ENCODE measurements at places on chromosomes 1 and 21. TPM values are rescaled to one million over a fixed set of nuclear protein-coding genes. Genes with fewer than 3 reads are reported as not detected.

DNA sequence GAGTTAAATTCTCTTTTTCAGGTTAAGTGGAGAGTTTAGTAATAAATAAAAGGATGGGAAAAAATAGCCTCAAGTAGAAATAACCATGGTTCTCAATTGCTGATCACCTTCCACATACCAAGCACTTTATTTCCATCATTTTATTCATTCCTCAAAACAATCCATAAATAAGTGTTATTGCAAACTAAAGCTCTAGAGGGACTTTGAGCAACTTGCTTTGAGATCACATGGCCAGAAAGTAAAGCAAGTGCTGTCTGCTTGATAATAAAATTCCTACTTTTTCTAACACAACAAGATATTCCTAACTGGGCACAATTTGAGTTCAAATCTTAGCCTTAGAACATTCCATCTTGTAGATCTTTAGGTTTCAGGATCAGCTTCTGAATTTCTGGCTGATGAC lies 97.1 kb upstream of the C1orf87 start:
- no peak overlapping the region for H3K4me3 ChIP-seq
- no peaks in the 10 kb centered on the region for H3K4me1 ChIP-seq
- no peaks in the 10 kb centered on the region for H3K27me3 ChIP-seq
- no peak for DNase-seq

HFM1 gene
- total RNA-seq: 3.0 TPM

DNA sequence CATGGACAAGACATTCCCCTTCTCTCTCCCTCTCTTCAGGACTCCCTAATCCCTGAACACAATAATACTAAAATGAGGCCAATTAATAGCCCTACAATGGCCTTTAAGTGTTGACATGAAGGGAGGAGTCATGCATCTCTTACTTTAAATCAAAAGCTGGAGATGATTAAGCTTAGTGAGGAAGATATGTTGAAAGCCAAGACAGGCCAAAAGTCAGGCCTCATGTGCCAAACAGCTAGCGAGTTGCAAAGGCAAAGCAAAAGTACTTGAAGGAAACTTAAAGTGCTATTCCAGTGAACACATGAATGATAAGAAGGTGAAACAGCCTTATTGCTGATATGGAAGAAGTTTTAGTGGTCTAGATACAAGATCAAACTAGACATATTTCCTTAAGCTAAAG lies 49.5 kb upstream of the CD46 start:
- DNase-seq: no peak
- no peak overlapping the region for H3K4me3 ChIP-seq
- H3K4me1 ChIP-seq: no peaks in the 10 kb centered on the region
- no peaks in the 10 kb centered on the region for H3K36me3 ChIP-seq

ANKRD65 gene
- total RNA-seq: 2.4 TPM

RSPO1 gene
- 6.3 TPM for total RNA-seq

GRCh38 chr1:121471523-121471922 lies 286.7 kb downstream of the SRGAP2C start:
- H3K4me3 ChIP-seq: no peak overlapping the region
- no peaks in the 10 kb centered on the region for H3K27me3 ChIP-seq
- no peak overlapping the region for H3K27ac ChIP-seq

DNA sequence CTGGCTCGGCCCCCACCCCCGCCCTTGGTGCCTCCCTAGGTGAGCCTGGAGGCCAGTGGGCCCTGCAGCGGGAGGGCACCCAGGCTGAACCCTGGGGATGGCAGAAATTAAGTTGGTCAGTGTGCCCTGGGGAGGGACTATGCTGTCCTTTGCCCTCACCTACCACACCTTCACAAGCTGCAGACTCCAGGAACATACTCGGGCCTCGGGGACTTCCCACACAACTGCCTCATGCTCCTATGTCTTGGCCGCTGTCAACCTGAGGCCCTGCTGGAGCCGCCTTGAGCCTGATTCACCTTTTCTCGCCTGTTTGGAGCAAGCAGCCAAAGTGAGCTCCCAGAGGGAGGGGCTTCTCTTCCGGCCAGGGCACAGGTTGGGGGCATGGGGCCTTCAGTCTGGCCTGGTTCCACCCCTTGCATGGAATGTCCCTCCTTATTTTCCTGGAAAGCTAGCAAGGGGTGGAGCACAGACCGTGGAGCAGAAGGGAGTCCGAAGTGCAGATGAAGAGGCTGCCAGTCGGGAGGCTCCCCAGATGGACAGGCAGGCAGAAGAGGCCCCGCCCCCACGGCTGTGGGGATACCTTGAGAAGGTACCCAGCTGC lies 24.7 kb downstream of the KNCN start:
- peaks cover 10% of the 10 kb centered on the region for H3K4me1 ChIP-seq
- no peak for DNase-seq
- H3K27me3 ChIP-seq: no peaks in the 10 kb centered on the region
- no peak overlapping the region for H3K27ac ChIP-seq

DNA sequence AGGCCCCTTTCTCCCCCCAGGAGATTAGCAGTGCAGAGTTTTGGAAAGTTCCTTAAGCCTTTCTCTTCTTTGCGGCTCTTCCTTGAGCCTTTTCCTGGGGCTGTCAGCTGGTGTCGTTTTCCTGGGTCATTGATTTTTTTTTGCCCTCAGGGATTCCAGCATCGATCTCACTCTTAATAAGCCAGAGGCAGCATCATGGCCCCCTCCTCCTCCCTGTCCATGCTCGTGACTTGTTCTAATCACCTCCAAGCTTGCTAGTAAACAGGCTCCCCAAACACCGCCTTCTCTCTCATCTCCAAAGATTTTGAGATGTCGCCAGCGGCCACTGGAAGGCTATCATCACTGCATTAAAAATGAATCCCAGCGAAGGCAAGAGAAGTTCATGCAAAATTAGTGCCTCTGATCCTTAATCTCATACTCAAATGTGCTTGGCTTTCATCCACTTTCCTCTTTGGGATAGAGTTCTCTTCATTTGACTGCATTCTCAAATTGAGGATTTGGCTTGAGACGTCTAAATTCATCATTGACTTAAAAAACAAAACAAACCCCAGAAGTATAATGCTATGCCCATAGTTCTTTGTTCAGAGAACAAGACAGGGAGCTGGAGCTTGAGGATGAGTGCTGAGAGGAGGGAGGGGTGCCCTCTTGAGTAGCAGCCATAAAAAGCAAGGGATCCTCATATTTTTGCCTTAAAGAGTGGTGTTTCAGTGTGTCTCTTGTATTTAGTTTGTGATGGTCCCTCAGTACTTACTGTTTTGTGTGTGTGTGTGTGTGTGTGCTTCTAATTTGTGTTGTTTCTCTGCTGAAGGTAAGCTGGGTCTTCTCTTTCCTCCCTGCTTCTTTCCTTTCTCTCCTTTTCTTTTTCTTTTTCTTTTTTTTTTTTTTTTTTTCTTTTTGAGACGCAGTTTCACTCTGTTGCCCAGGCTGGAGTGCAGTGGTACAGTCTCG lies 3.2 kb downstream of the EVA1C start:
- no peaks in the 10 kb centered on the region for H3K27me3 ChIP-seq
- peaks cover 4% of the 10 kb centered on the region for H3K4me1 ChIP-seq
- peak overlapping the region; percentile 2 for H3K4me3 ChIP-seq
- DNase-seq: no peak

DNA sequence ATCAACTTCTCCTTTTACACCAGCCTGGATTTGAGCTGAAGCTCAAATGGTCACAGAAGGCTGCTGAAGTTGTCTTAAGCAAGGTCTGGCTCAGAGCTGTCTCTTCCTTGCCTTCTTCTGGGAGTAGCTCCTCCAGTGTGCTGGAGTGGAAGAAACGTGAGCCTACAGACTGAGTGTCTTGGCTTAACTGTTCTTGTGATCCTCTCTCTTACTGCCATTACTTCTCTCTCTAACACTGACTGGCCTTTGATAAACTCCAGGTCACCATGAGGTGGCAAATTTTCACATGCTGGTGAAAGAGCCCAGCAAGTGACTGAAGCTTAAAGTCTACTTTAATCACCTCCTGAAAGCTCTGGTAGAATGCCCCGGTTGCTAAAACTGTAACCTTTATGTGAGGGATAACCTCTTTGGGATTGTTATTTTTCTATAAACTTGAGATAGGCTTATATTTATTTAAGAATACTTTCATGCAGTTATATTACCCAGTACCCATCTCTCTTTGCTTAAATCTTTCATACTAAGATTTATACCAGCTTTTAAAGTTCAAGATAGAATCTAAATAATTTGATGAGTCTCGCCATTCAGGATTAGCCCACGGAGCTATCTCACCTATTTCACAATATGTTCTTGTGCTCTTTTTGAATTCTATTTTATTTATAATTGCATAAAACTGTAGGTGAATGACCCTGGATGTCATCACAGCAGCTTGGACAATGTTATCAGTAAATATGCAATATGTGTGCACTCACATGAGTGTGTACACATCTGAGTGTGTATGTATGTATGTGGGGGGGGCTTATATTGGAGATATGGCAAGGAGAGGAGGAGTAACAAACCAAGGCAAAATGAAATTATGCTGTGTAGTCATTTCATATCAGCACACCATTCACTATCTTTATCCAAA lies 924.0 kb downstream of the LTN1 start:
- no peaks in the 10 kb centered on the region for H3K27me3 ChIP-seq
- no peaks in the 10 kb centered on the region for H3K36me3 ChIP-seq
- H3K4me3 ChIP-seq: no peak overlapping the region

LCE1F gene
- total RNA-seq: not detected

GRCh38 chr1:230747890-230748800 lies 957 bp downstream of the CAPN9 start:
- peaks cover 14% of the 10 kb centered on the region for H3K4me1 ChIP-seq
- no peak overlapping the region for H3K4me3 ChIP-seq
- no peaks in the 10 kb centered on the region for H3K27me3 ChIP-seq
- DNase-seq: no peak

ZNF593OS gene
- not detected for total RNA-seq

DNA sequence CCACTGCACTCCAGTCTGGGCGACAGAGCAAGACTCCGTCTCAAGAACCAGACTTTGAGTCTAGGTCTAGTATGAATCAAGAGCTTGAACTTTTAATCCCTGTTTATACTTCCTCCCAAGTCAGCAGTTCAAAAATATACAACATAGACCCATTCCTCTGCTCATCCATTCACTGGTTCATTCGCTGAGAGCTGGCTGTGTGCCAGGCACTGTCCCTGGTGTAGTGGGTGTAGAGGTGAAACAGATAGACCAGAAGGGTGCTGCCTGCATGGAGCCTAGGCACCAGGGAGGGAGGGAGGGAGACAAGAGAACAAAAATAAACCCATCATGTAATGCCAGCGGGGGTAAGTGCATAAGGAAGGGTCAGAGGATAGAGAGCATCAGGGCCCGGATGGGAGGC lies 25.5 kb upstream of the SEC16B start:
- DNase-seq: no peak
- H3K4me3 ChIP-seq: no peak overlapping the region
- no peak overlapping the region for H3K27ac ChIP-seq
- no peaks in the 10 kb centered on the region for H3K4me1 ChIP-seq
- no peaks in the 10 kb centered on the region for H3K27me3 ChIP-seq

- no peak overlapping the region for H3K27ac ChIP-seq
- H3K4me1 ChIP-seq: peaks cover 12% of the 10 kb centered on the region
- no peak for DNase-seq
- H3K4me3 ChIP-seq: no peak overlapping the region
These were observed 9.2 kb upstream of the ERG start for GRCh38 chr21:38507374-38507942.

LAPTM5 gene
- total RNA-seq: 17.4 TPM

GRCh38 chr1:246139745-246140182 lies 367.3 kb downstream of the SMYD3 start:
- DNase-seq: no peak
- no peaks in the 10 kb centered on the region for H3K4me1 ChIP-seq
- H3K36me3 ChIP-seq: no peaks in the 10 kb centered on the region

GRCh38 chr1:34406377-34406776 lies 229.7 kb downstream of the C1orf94 start:
- no peak overlapping the region for H3K27ac ChIP-seq
- H3K27me3 ChIP-seq: no peaks in the 10 kb centered on the region
- DNase-seq: no peak
- H3K4me1 ChIP-seq: no peaks in the 10 kb centered on the region

DNA sequence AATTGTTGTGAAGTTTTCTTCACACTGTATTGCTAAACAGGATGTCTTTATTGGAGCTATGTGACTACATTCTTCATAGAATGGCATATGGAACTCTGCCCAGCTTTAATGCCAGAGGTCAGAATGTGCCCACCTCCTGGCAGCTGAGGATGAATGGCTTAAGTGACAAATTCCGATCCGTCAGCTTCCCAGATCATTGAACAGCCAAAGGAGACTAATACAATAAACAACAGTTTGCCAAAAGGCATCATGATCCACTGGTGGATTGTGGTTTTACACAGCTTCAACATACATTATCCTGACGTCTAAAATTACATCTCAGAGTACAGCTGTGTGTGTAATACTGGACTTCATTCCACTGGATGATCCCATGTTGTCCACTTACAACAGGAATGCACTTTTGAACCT lies 68.7 kb upstream of the C1orf105 start:
- no peak overlapping the region for H3K27ac ChIP-seq
- no peak overlapping the region for H3K4me3 ChIP-seq
- DNase-seq: no peak
- H3K36me3 ChIP-seq: no peaks in the 10 kb centered on the region
- no peaks in the 10 kb centered on the region for H3K27me3 ChIP-seq

SH3D21 gene
- total RNA-seq: 1.4 TPM

- H3K27ac ChIP-seq: no peak overlapping the region
- no peak for DNase-seq
- no peaks in the 10 kb centered on the region for H3K36me3 ChIP-seq
- H3K27me3 ChIP-seq: no peaks in the 10 kb centered on the region
- no peak overlapping the region for H3K4me3 ChIP-seq
These were observed 39.4 kb upstream of the FAM131C start for GRCh38 chr1:16112596-16113555.

GRCh38 chr1:31628931-31629556 lies 11.6 kb downstream of the HCRTR1 start:
- no peak overlapping the region for H3K4me3 ChIP-seq
- H3K27me3 ChIP-seq: no peaks in the 10 kb centered on the region
- no peak for DNase-seq
- peak overlapping the region; percentile 87 for H3K27ac ChIP-seq

FCRL1 gene
- not detected for total RNA-seq

FMOD gene
- total RNA-seq: 122 TPM

- no peak overlapping the region for H3K4me3 ChIP-seq
- no peaks in the 10 kb centered on the region for H3K27me3 ChIP-seq
- no peaks in the 10 kb centered on the region for H3K36me3 ChIP-seq
- DNase-seq: no peak
- H3K27ac ChIP-seq: no peak overlapping the region
- H3K4me1 ChIP-seq: peaks cover 8% of the 10 kb centered on the region
These were observed 43.9 kb upstream of the IFNAR2 start for GRCh38 chr21:33185852-33186251.

RIMKLA gene
- 4.7 TPM for total RNA-seq

- H3K4me1 ChIP-seq: no peaks in the 10 kb centered on the region
- H3K27me3 ChIP-seq: no peaks in the 10 kb centered on the region
- peaks cover 11% of the 10 kb centered on the region for H3K36me3 ChIP-seq
- no peak overlapping the region for H3K27ac ChIP-seq
- H3K4me3 ChIP-seq: no peak overlapping the region
These were observed 70.6 kb downstream of the COQ8A start for GRCh38 chr1:227010645-227011044.

- H3K36me3 ChIP-seq: no peaks in the 10 kb centered on the region
- no peaks in the 10 kb centered on the region for H3K27me3 ChIP-seq
- DNase-seq: no peak
- H3K4me3 ChIP-seq: no peak overlapping the region
These were observed 182.5 kb downstream of the ZC3H11B start for GRCh38 chr1:219430419-219430818.

GRCh38 chr21:43337901-43338655 lies 88.9 kb downstream of the SIK1 start:
- H3K27me3 ChIP-seq: no peaks in the 10 kb centered on the region
- no peak overlapping the region for H3K4me3 ChIP-seq
- H3K36me3 ChIP-seq: no peaks in the 10 kb centered on the region
- H3K4me1 ChIP-seq: peaks cover 41% of the 10 kb centered on the region
- DNase-seq: no peak
- H3K27ac ChIP-seq: no peak overlapping the region
